T-helper 17 cell (primary cell): ENCODE measurements at places on chromosomes 1 and 21. TPM values are rescaled to one million over a fixed set of nuclear protein-coding genes. Genes with fewer than 3 reads are reported as not detected.

IFNLR1 gene
- 0.65 TPM for total RNA-seq

NPL gene
- 4.7 TPM for total RNA-seq

GRCh38 chr21:10640446-10640845 is 119.1 kb downstream of the TPTE start:
- no peak overlapping the region for H3K4me3 ChIP-seq
- no peaks in the 10 kb centered on the region for H3K27me3 ChIP-seq
- no peak for DNase-seq
- H3K4me1 ChIP-seq, result no peaks in the 10 kb centered on the region
- no peak overlapping the region for H3K27ac ChIP-seq

DNA sequence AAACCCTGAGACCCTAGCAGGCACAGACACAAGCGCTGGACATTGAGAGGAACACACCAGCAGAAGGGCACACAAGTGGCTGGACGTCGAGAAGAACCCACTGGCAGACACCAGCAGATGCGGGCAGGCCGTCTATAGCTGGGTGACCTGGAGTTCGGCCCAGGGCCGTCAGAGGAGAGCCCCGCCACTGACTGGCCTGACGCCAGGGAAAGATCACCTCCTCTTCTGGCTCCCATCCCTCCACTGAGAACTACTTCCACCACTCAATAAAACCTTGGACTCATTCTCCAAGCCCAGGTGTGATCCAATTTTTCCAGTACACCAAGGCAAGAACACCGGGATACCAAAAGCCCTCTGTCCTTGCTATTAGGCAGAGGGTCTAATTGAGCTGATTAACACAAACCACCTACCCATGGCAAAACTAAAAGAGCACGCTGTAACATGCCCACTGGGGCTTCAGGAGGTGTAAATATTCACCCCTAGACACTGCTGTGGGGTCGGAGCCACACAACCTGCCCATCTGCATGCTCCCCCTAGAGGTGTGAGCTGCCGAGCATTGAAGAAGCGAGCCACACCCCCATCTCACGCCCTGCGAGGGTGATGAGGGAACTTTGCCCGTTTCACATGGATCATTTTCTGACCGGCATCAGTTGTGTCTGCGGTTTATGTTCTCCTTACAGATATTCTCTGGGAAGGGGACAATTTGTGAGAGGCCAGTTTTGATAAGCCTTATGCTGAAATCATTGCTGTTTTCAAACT is 104.8 kb downstream of the HLX start:
- no peaks in the 10 kb centered on the region for H3K36me3 ChIP-seq
- H3K4me3 ChIP-seq, result no peak overlapping the region
- H3K4me1 ChIP-seq, result no peaks in the 10 kb centered on the region
- H3K27ac ChIP-seq, result no peak overlapping the region
- no peak for DNase-seq
- peaks cover 6% of the 10 kb centered on the region for H3K27me3 ChIP-seq

- peaks cover 6% of the 10 kb centered on the region for H3K4me1 ChIP-seq
- H3K36me3 ChIP-seq, result peaks cover 2% of the 10 kb centered on the region
- no peak overlapping the region for H3K27ac ChIP-seq
- H3K27me3 ChIP-seq, result no peaks in the 10 kb centered on the region
Measured at GRCh38 chr1:227712648-227713047, 22.5 kb downstream of the JMJD4 start.

GRCh38 chr21:34886240-34887104 is 162.6 kb downstream of the RUNX1 start:
- peaks cover 43% of the 10 kb centered on the region for H3K4me1 ChIP-seq
- H3K4me3 ChIP-seq, result peak overlapping the region; percentile 99
- DNase-seq, result no peak
- H3K36me3 ChIP-seq, result peaks cover 3% of the 10 kb centered on the region
- peak overlapping the region; percentile 100 for H3K27ac ChIP-seq

GRCh38 chr1:94669198-94669597 is 127.6 kb upstream of the F3 start:
- H3K4me1 ChIP-seq, result no peaks in the 10 kb centered on the region
- no peak for DNase-seq
- H3K27ac ChIP-seq, result no peak overlapping the region
- no peaks in the 10 kb centered on the region for H3K36me3 ChIP-seq
- peaks cover 16% of the 10 kb centered on the region for H3K27me3 ChIP-seq
